Neural crest cell (in vitro differentiated cells): ENCODE measurements at places on chromosomes 2 and 18. TPM values are rescaled to one million over a fixed set of nuclear protein-coding genes. Genes with fewer than 3 reads are reported as not detected.

DNA sequence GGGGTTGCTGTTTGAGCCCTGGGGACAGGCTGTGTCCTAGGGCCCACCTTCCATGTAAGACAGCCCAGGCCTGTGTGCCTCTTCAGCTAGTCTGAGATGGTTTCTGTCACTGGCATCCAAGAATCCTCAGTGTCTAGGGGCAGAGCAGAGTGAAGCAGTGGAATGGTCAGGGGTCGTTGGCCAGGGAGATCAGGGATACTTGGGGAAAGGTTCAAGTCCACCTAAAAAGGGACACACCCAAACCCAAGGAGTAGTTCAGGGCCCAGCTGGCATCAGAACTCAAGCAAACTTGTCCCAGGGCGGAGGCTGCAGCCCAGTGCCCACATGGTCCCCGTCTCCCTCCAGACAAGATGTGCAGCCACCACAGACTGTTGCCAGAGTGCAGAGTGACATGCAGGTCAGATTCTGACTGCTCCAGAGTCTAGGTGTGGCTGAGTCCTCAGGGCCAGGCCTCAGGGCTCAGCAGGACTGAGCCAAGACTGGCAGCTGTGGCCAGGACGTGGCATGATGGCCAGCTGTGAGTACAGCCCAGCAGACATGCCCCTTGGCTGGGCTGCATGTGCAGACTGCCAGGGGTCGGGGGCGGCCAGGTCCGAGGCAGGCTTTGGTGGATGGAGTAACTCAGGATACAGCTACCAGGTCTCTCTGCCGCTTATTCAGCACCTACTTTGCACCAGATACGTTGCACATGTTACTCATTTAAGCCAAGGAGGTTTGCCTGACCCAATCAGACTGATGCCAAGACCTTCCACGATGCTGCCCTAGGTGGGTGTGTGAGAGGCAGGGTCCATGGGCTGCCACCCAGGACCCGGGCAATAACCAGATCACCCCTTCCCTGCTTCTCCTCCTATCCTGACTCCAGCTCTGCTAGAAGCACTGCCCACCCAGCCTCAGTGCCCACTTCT, 146.6 kb downstream of the SMAD7 start:
- peaks cover 5% of the 10 kb centered on the region for H3K36me3 ChIP-seq
- H3K4me3 ChIP-seq = no peak overlapping the region
- H3K27ac ChIP-seq = peak overlapping the region; percentile 65
- H3K27me3 ChIP-seq = no peaks in the 10 kb centered on the region

CPO gene
- 0.25 and 0.47 TPM in 2 replicates for total RNA-seq

DNA sequence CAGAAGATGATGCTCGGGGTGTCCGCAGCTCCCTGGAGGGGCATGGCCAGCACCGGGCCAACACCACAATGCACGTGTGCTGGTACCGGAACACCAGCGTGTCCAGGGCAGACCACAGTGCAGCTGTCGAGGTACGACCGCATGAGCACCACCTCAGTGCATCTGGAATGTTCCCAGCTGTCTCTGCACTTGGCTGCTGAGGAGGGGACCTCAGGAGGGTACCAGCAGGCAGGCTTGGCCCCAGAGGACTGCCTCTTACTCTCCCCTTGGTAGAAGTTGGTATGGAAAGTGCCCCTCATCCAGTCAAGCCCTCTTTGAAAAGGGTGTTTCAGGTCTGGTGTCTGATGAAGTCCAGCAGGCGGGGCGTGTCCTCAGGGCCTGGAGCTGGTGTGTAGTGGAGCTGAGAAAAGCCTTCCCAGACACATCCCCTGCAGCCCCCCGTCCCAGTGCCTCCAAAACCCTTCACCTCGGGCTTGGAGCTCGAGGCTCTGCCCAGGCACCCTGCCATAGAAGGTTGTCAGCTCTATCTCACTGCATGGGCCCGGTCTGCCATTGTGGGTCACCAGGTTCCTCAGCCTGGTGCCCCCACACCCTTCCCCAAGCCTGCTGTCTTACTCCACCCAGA, 16.7 kb downstream of the STK25 start:
- peaks cover 6% of the 10 kb centered on the region for H3K36me3 ChIP-seq
- H3K27ac ChIP-seq = no peak overlapping the region
- H3K27me3 ChIP-seq = no peaks in the 10 kb centered on the region

DNA sequence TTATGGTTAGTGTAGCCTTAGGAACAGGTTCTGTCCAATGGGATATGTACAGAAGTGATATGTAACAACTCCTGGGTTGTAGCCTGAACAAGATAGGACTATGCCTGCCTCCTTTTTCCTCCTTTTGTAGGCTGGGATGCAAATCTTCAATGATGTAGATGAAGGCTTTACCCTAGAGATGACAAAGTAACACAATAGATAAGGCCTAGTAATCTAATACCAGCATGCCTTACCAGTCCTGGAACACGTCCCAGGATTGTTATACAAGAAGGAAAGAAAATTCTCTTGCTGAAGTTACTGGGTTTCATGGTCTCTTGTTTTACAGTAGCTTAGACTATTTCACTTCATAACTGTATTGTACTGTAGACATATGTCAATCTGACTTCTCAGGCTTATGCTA, 192.1 kb downstream of the OTX1 start:
- no peak overlapping the region for H3K4me3 ChIP-seq
- H3K4me1 ChIP-seq = no peaks in the 10 kb centered on the region
- H3K36me3 ChIP-seq = no peaks in the 10 kb centered on the region
- no peak for DNase-seq
- no peak overlapping the region for H3K27ac ChIP-seq
- no peaks in the 10 kb centered on the region for H3K27me3 ChIP-seq

GRCh38 chr2:196758474-196759377, 40.8 kb downstream of the GTF3C3 start:
- DNase-seq = no peak
- no peak overlapping the region for H3K27ac ChIP-seq
- H3K4me3 ChIP-seq = no peak overlapping the region
- H3K36me3 ChIP-seq = peaks cover 68% of the 10 kb centered on the region
- H3K27me3 ChIP-seq = no peaks in the 10 kb centered on the region
- no peaks in the 10 kb centered on the region for H3K4me1 ChIP-seq

DNA sequence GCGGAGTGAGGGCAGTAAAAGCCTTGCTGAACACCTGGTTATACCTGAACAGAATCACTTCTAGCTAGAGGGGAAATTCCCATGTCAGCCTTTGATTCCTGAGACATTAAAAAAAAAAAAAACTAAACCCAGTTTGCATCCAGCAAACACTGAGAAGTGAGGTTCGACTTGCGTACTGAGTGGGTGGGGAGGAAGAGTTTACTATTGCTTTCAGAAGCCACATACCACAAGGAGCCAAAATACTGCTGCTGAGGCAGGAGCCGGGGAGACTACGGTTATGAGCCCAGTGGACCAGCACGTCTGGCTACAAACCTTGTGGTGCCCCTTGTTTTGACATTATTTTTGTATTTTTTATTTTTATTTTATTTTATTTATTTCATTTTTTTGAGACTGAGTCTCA, 2.7 kb downstream of the COLEC11 start:
- no peak for DNase-seq
- no peaks in the 10 kb centered on the region for H3K27me3 ChIP-seq
- no peak overlapping the region for H3K4me3 ChIP-seq
- H3K36me3 ChIP-seq = peaks cover 8% of the 10 kb centered on the region
- H3K27ac ChIP-seq = no peak overlapping the region

HOXD12 gene
- total RNA-seq = not detected in 2 replicates

RAX gene
- not detected in 2 replicates for total RNA-seq

TOGARAM2 gene
- total RNA-seq = 0.35 TPM in 1 of 2 replicates, not detected in the other

GRCh38 chr2:233706720-233707119, 6.0 kb upstream of the UGT1A5 start:
- peaks cover 3% of the 10 kb centered on the region for H3K36me3 ChIP-seq
- H3K27me3 ChIP-seq = no peaks in the 10 kb centered on the region
- H3K4me3 ChIP-seq = no peak overlapping the region
- no peak for DNase-seq
- H3K4me1 ChIP-seq = no peaks in the 10 kb centered on the region

RUFY4 gene
- total RNA-seq = not detected in 2 replicates

CFAP65 gene
- 0.93 and 1.4 TPM in 2 replicates for total RNA-seq

GRCh38 chr2:19350678-19351401, 7.6 kb downstream of the OSR1 start:
- H3K27me3 ChIP-seq = peaks cover 76% of the 10 kb centered on the region
- peaks cover 4% of the 10 kb centered on the region for H3K36me3 ChIP-seq
- peak overlapping the region; percentile 84 for H3K4me3 ChIP-seq
- H3K27ac ChIP-seq = no peak overlapping the region
- no peak for DNase-seq

POMC gene
- total RNA-seq = 0.39 and 0.54 TPM in 2 replicates

- H3K4me3 ChIP-seq = no peak overlapping the region
- no peak overlapping the region for H3K27ac ChIP-seq
- H3K36me3 ChIP-seq = peaks cover 5% of the 10 kb centered on the region
- no peaks in the 10 kb centered on the region for H3K27me3 ChIP-seq
Measured at GRCh38 chr2:172808156-172808555, 72.5 kb downstream of the RAPGEF4 start.

IL1RL2 gene
- not detected in 2 replicates for total RNA-seq

GRCh38 chr2:141021109-141021508, 1109.7 kb downstream of the LRP1B start:
- H3K4me3 ChIP-seq = no peak overlapping the region
- no peaks in the 10 kb centered on the region for H3K27me3 ChIP-seq
- DNase-seq = no peak
- H3K4me1 ChIP-seq = peaks cover 6% of the 10 kb centered on the region

GPR39 gene
- 0.25 and 0.35 TPM in 2 replicates for total RNA-seq

NT5C1B gene
- not detected in 2 replicates for total RNA-seq

GRCh38 chr18:12278741-12279682, 24.9 kb downstream of the CIDEA start:
- peak; percentile 33 for DNase-seq
- H3K27me3 ChIP-seq = peaks cover 12% of the 10 kb centered on the region
- H3K36me3 ChIP-seq = no peaks in the 10 kb centered on the region
- peaks cover 15% of the 10 kb centered on the region for H3K4me1 ChIP-seq
- H3K4me3 ChIP-seq = peak overlapping the region; percentile 66

FEV gene
- total RNA-seq = not detected in 2 replicates

DSG1 gene
- total RNA-seq = not detected in 2 replicates

DNA sequence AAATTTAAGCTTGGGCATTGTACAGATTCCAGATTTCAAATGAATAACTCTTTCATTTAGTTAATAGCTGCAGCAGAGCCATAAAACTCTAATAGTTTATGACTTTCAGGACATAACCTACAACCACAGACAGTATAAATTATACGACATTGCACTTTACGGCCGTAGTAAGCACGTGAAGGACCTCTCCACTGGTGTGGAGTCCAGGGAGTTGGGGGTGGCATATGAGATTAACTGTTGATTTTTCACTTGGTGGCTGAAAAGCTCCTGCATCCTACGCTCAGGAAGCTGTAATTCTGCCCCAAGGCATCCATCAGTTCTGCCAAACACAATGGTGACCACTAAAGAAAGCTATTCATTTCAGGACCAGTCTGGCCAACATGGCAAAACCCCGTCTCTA, 376.2 kb downstream of the SOX11 start:
- no peak for DNase-seq
- H3K4me1 ChIP-seq = peaks cover 64% of the 10 kb centered on the region
- H3K27ac ChIP-seq = peak overlapping the region; percentile 96
- H3K4me3 ChIP-seq = no peak overlapping the region
- no peaks in the 10 kb centered on the region for H3K27me3 ChIP-seq
